RWPE1 (cell line): ENCODE measurements at places on chromosomes 13 and 19.

DNA sequence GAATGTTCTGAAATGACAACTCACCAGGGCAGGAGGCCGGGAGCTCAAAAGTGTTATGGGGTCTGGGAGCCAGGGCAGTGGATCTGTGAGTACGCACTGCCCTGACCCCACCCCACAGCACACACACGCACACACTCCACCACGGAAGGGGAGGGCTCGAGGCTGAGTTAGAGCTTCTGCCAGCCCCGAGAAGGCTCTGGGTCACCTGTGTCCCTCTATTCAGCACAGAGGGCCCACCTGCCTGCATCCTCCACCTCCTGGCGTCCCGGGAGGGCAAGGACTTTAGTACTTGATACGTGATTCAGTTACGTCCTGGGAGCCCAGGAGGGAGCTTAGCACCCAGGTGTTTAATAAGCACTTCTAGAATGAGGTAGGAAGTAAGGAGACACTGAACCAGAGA is 190.0 kb upstream of the GPR12 start:
- DNase-seq: no peak

DNA sequence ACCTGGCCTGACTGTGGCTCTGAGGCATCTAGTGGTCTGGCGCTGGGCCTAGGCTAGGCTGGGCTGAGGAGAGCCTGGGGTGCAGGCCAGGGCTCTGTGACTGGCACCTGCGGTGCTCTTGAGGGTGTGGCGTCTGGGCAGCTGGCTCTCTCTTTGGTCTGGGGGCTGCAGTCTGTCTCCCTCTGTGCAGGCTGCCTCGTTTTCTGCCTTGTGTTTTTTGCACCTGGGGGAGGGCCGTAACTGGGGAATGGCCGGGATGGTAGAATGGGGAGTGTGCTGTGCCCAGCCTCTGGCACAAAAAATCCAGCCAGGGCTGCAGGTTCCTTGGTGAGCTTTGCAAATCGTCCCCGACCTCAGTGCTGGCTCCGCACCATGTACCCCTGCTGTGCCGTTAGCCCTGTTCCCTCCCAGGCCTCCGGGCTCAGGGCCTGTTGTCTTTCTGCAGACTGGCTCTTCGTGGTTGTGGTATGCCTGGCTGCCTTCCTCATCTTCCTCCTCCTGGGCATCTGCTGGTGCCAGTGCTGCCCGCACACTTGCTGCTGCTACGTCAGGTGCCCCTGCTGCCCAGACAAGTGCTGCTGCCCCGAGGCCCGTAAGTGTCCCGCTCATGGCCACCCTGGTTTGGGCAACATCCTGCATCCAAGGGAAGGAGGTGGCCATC is 6.5 kb upstream of the USF2 start:
- no peak for DNase-seq

DNA sequence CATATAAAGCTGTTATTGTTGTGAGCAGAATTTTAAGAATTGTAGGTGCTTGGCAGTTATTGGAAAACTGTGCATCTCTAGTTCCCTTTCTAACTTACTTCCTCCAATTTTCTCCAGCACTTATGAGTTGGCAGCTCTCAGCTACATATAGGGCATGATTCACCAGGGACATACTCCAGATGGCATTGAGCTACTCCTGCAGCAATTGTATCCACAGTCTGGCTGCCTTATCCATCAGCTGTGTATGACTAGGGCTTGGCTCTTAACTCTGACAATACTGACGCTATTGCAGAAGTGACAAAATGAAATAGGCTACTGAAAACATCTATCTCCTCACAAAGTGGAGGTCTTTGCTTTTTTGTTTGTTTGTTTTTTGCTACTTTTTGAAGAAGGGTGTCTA is 276.7 kb downstream of the POU4F1 start:
- DNase-seq: peak; percentile 8

GRCh38 chr13:21465710-21466160 is 6.6 kb upstream of the ZDHHC20 start:
- no peak for DNase-seq

DNA sequence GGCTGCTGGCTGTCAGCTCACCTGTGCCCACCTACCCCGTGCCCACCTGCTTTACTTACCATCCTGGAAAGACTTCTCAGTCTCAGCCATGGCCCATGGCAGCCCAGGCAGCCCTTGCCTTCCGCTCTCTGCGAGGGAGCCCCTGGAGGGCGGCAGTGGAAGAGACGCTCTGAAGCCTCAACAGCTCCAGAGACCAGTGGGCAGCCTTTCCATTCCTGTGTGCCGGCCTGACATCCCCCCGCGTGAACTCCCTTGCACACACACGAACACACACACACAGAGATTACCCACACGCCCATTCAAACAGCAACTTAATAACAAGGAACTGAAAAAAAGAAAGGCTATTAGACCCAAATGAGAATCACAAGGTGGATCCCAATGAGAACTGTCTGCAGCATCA is 14.2 kb upstream of the RASA3 start:
- DNase-seq: no peak

- no peak for DNase-seq
Measured at GRCh38 chr13:108950333-108951010, 321.1 kb downstream of the MYO16 start.

GRCh38 chr13:103140001-103140671 is 73.9 kb upstream of the SLC10A2 start:
- DNase-seq: peak; percentile 34

DNA sequence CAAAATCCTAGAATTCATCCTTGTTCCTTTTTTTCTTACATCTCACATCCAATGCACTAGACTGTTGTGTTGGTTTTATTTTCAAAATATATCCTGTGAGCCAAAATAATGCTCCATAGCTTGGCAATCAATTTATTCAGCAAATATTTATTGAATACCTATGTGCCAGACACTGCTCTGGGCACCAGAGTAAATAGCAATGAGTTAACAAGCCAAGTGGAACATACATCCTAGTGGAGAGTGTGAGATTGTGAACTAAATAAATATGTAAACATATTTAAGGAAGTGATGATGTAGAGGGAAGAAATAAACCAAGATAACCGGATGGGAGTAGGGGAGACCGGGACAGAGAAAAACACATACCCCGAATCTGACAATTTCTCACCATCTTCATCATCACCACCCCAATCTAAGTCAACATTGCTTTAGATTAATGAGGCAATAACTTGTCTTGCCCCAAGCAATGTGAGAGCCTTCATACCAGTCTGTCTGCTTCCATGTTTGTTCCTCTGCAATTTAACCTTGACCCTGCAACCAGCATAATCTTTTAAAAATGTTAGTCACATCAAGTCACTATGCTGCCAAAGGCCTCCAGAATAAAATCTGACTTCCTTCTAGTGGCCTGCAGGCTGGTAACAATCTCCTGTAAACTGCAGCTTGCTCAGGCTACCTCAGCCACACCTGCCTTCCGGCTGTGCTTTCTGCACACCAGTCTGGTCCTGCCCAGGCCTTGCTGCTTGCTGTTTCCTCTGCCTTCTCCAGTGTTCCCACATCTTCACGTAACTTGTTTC is 199.2 kb downstream of the DLEU7 start:
- peak; percentile 54 for DNase-seq

GRCh38 chr13:39776439-39776838 is 121.0 kb downstream of the COG6 start:
- DNase-seq: no peak

- no peak for DNase-seq
Measured at GRCh38 chr19:23774524-23774971, 15.9 kb upstream of the ZNF681 start.

GRCh38 chr13:46947425-46948191 is 50.8 kb upstream of the HTR2A start:
- no peak for DNase-seq

DNA sequence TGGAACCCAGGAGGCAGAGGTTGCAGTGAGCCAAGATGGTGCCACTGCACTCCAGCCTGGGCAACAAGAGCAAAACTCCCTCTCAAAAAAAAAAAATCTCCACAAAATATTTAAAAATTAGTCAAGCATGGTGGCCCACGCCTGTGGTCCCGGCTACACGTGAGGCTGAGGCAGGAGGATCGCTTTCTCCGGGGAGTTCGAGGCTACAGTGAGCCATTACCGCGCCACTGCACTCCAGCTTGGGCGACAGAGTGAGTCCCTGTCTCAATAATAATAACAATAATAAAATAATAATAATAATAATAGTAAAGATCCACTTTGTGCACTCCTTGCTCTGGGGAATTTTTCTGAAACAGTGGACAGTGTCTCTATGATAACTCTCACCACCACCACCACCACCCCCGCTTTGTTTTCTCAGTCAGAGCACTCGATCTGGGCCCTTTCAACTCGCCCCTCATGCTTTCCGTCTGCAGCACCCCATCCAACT is 8.7 kb downstream of the NAPSA start:
- DNase-seq: no peak

- DNase-seq: no peak
Measured at GRCh38 chr13:27619728-27620376, 477 bp downstream of the LNX2 start.

- DNase-seq: no peak
Measured at GRCh38 chr19:10316229-10317044, 622 bp upstream of the FDX2 start.

DNA sequence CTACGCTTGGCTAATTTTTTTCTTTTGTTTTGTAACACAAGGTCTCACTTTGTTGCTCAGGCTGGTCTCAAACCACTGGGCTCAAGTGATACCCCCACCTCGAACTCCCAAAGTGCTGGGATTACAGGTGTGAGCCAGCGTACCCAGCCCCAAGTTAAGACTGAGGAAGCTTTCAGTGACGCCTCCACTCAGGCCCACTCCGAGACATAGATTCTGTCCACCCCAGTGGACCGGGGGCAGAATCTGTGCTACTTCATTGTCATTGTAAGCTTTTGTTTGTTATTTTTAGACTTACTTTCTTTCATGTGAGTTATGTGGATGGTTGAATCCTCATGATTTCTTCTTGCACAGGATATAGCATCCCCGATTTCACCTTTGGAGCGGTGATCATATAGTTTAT is 156.9 kb upstream of the TSHZ3 start:
- no peak for DNase-seq

- peak; percentile 51 for DNase-seq
Measured at GRCh38 chr19:48608798-48609263, 2.3 kb downstream of the SPACA4 start.

DNA sequence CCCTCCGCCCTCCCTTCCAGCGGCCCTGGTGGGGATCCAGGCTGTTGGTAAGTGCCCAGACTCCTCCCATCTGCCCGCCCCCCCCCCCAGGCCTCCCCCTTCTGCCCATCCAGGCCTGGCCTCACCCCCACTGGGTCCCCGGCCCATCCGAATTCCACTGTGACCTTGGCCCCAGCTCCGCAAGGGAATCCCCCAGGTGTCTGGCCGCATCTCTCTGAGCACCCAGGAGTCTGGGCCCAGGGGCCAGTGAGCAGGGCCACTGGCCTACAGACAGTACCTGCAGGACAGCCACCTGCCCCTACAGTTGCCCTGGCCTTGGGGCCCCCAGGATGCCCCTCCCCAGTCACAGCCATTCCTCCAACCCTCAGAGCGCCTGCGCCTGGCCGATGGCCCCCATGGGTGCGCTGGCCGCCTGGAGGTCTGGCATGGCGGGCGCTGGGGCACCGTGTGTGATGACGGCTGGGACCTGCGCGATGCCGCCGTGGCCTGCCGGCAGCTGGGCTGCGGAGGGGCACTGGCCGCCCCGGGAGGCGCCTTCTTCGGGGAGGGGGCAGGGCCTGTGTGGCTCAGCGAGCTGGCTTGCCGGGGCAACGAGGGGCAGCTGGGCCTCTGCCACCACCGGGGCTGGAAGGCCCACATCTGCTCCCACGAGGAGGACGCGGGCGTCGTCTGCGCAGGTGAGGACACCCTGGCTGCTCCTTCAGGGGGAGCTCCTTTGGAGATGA is 912 bp downstream of the SSC5D start:
- no peak for DNase-seq

- DNase-seq: no peak
Measured at GRCh38 chr13:43964698-43965458, 85.2 kb downstream of the LACC1 start.

DNA sequence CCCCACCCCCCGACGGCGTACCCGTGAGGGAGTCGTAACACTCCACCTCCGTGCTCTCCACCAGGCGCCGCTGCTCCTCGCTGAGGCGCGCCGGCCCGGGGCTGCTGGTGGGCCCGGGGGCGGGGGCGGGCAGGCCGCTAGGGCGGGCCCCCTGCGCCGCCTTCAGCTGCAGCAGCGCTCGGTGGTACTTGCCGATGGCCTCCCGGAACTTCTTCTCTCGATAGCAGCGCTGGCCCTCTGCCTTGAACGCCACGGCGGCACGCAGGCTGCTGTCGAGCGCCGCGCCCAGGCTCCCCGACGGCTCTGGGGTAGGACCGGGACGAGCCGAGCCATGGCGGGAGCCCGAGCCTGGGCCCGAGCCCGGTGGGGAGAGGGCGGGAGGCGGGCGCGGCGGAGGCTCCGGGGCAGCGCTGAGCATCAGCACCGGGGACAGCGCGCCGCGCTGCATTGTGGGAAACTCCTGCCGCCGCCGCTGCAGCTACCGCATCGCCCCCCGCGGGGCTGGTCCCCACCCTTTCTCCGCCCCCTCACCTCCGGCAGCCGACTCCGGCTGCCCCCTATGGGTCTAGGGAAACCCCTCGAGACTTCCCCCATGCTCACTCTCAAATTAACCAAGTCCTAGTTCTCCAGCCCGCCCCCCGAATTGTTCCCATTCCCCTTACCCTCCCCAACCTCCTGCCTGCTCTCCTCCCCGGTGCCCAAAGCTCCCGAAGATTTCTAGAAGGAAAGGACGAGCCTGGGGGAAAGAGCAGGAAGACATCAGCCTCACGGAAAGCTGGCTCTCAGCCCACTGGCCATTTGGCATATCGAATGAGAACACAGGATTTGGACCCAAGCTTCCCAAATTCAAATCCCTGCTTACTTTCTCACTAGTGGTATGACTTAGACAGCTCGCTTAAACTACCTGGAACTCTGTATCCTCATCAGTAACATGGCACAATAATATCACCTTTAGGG is at the start of gene TTC9B:
TSS of gene TTC9B (minus strand) at position 451 of the 957 bp plus-strand sequence. CDS start at position 448, 3 bp downstream.
- no peak for DNase-seq

- DNase-seq: no peak
Measured at GRCh38 chr13:25795277-25795676, 256.5 kb downstream of the SHISA2 start.

DNA sequence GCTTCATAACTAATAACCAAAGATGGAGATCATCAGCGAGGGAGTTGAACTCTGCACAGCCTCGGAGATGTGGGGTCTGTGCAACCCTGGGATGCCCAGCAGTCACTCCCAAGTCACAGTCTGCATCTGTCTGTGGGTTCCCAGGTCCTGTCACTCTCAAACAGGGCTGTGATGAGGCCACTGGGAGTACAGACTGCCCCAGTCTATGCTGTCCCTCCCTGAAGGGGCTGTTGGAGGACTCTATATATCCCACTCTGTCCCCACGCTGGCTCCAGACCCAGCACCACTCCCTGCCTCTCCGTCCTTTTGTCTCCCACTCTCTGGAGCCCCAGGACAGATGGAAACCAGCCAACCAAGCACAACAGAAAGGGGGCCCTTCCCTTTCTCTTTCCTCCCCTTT is 26.2 kb upstream of the C13orf42 start:
- DNase-seq: no peak

DNA sequence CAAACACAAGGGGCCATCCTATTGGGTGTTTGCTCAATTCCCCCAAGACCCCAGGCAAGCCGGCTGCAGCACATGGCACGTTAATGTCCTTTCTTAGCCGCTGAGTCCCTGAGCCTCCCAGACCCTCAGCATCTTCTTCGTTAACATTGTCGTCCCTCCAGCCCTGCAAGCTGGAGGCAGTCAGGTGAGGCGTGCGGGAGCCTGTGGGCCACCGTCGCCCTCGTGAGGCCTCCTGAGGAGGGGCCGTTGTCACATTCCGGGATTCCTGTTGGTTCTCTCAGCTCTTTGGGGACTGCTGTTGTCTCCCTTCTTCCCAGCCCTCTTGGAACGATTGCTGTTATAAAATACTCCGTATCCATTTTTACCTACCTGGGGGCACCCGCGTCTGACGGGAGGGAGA is 140.6 kb downstream of the KDM4B start:
- no peak for DNase-seq
